ENCODE measurements at places on chromosomes 16 and 17.

DNA sequence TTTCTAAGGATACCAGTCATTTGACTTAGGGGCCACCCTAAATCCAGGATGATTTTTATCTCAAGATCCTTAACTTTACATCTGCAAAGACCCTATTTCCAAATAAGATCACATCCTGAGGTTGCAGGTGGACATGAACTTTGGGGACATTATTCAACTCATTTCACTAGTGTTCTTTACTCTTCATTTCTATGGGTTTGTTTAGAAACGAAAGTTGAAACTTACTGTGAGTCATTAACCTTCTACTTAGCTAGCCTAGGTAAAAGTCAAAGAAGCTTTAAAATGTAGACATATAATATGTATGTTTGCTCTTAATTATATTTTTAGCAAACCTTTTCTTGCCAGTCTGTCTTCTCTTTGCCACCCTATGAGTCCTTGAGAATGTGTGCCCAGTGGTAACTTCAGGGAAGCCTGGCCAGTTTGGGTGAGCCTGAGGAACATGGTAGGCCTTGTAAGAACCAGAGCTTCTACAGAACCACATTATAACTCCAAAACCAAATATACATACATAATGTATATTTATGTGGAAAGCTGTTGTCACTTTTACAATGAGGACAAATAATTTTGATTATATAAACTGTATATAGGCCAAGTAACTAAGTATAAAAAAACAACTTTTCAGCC is 38.4 kb downstream of the BPTF start:
- peaks cover 14% of the 10 kb centered on the region for H3K4me1 ChIP-seq
- H3K27me3 ChIP-seq = no peaks in the 10 kb centered on the region
- no peak overlapping the region for H3K4me3 ChIP-seq
- H3K27ac ChIP-seq = no peak overlapping the region
- no peak for DNase-seq

- no peak for DNase-seq
- no peaks in the 10 kb centered on the region for H3K36me3 ChIP-seq
- H3K4me3 ChIP-seq = no peak overlapping the region
- H3K27ac ChIP-seq = peak overlapping the region; percentile 86
- peaks cover 47% of the 10 kb centered on the region for H3K4me1 ChIP-seq
Observed at GRCh38 chr16:86342161-86342834, 168.0 kb upstream of the FOXF1 start.

- DNase-seq = no peak
- H3K27ac ChIP-seq = no peak overlapping the region
- no peak overlapping the region for H3K4me3 ChIP-seq
Observed at GRCh38 chr17:8475781-8476180, 40.1 kb downstream of the NDEL1 start.

- H3K27me3 ChIP-seq = no peaks in the 10 kb centered on the region
- no peak overlapping the region for H3K27ac ChIP-seq
- peaks cover 38% of the 10 kb centered on the region for H3K36me3 ChIP-seq
Observed at GRCh38 chr17:59178266-59178985, 22.9 kb downstream of the PRR11 start.

DNA sequence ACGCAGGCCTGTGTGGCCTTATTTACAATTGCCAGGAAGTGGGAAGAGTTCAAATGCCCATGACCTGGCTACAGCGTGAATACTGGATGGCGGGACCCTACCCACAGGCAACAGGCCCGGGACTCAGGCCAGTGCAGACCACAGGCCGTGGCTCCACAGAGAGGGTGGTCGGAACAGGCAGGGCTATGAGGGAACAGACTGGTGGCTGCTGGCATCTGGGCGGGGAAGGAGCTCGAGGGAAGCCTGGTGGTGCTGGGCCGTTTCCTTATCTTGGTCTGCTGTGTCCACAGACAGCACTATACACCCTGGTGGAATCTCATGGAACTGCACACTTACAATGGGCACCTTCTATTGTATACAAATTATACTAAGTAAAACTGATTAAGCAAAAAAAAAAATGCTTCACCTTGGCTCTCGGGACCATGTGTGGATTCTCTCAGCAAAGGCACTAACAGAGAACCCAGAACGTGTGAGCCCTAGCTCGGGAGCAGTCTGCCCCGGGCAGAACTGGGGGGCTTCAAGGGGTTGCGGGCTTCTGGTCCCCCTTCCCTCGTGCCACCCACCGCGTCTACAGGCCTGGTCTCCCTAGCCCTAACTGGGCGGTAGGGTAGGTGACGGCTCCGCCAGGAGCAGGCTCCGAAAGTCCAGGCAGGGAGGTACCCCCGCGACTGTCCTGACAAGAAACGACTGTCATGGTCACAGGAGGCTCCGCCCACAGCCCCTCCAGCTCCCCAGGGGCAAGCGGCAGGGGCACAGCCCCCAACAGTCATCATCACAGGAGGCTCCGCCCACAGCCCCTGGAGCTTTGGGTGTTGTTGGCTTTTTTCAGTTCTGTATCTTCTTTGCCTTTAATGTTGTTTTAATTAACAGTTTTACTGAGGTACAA is 21.8 kb downstream of the CEP131 start:
- H3K4me3 ChIP-seq = no peak overlapping the region
- peak; percentile 58 for DNase-seq
- no peaks in the 10 kb centered on the region for H3K4me1 ChIP-seq

GRCh38 chr17:57266902-57267311 is 10.6 kb downstream of the MSI2 start:
- no peak overlapping the region for H3K27ac ChIP-seq
- peaks cover 64% of the 10 kb centered on the region for H3K36me3 ChIP-seq
- H3K27me3 ChIP-seq = peaks cover 1% of the 10 kb centered on the region

DNA sequence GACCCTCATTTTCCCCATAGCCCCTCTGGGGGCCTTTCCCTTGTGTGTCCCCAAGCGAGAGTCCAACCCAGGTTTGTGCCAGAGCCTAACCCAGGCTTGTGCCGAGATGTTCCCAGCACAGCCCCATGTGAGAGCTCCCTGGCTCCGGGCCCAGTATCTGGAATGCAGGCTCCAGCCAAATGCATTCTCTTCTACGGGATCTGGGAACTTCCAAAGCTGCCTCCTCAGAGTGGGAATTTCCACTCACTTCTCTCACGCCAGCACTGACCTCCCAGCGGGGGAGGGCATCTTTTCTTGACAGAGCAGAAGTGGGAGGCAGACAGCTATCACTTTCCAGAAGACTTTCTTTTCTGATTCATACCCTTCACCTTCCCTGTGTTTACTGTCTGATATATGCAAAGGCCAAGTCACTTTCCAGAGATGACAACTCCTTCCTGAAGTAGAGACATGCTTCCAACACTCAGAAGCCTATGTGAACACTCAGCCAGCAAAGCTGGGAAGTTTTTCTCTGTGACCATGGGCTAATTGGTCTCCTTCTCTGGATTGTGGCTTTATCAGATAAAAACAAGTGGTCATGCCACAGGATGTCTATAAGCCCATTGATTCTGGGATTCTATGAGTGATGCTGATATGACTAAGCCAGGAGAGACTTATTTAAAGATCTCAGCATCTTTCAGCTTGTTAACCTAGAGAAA is 2.5 kb upstream of the CCL2 start:
- peak overlapping the region; percentile 98 for H3K27ac ChIP-seq
- peaks cover 93% of the 10 kb centered on the region for H3K4me1 ChIP-seq
- H3K4me3 ChIP-seq = peak overlapping the region; percentile 74
- DNase-seq = peak; percentile 91
- H3K27me3 ChIP-seq = no peaks in the 10 kb centered on the region

DNA sequence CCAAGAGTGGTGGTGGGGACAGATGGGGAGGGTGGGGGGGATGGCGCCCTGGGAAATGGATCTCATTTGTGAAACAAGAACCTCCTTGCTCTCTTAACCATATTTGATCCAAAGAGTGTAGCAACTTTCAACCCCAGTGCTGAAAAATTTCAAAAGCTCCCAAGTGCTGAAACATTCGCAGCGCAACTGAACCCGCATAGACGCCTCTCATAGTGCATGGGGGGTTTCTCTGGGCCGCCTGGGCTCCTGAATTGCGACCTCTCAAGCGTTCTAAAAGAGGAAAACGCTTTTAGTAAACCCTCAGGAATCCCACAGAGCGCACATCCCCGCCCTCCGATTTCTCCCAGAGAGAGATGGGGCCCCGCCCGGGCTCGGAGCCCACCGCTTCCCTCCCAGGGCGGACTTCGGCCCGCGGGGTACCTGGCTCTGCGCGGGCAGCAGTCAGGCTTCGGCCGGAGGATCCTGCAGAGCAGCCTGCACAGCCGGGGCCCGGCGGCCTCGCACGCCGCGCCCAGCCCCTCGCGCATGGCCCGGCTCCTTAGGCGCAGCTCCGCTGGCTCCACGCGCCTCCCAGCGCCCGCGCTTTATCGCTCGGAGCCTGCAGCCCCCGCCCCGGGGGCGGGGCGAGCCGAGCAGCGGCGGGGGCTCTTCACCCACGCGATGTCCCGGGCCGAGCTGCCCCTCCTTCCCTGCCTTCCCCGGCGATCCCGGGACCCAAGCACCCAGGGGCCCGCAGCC is 7.0 kb downstream of the NOS2 start:
- H3K4me3 ChIP-seq = 0 out of 2 replicates have a peak overlapping the region, but pooled peaks have one; percentile 10
- H3K27ac ChIP-seq = no peak overlapping the region
- DNase-seq = no peak
- no peaks in the 10 kb centered on the region for H3K4me1 ChIP-seq
- no peaks in the 10 kb centered on the region for H3K36me3 ChIP-seq

Data from HFFc6 (cell line).